Stimulated activated CD4-positive, alpha-beta T cell treated with anti-CD3 and anti-CD28 coated beads, Interleukin-2, amount 100 ng/mL, for 24 hours (primary cell): ENCODE measurements at places on chromosomes 7 and 10.

- DNase-seq: no peak
These were observed 28.7 kb downstream of the ICA1 start for GRCh38 chr7:8232999-8233847.

DNA sequence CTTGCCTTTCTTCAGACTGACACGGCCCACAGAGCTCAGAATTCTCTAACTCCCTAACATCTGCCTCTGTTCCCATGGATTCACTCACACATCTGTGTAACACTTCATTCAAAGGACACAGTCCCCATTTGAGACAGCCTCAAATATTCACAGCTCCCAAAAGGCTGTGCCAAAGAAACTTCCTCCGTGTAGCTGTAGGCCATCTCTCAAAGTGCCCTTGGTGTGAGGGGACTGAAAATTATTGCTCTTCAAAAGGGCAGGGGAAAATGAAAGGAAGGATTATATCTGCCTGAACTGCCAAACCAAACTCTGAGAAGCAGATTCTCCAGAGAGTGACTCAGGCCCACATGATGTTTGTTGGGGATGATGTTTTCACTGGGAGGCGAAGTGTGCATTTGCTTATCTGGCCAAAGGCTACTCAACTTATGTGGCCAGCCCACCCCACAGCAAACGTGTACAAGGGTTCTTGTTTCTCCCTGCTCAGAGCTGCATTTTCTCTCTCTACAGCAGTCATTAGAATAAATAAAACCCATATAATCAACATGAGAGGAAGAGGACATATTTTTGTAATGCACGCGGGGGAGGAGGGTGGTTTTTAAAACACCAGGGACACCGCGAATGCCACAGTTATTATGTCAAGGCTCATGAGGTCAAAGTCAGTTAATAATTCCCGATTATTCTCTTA is 302.4 kb upstream of the NFE2L3 start:
- no peak for DNase-seq

- no peak for DNase-seq
These were observed 48.2 kb downstream of the PLEKHA8 start for GRCh38 chr7:30076411-30076810.

- DNase-seq: no peak
These were observed 29.0 kb upstream of the HSPA12A start for GRCh38 chr10:116771101-116771958.

- DNase-seq: no peak
These were observed 11.1 kb downstream of the HOXA4 start for GRCh38 chr7:27119412-27119911.

DNA sequence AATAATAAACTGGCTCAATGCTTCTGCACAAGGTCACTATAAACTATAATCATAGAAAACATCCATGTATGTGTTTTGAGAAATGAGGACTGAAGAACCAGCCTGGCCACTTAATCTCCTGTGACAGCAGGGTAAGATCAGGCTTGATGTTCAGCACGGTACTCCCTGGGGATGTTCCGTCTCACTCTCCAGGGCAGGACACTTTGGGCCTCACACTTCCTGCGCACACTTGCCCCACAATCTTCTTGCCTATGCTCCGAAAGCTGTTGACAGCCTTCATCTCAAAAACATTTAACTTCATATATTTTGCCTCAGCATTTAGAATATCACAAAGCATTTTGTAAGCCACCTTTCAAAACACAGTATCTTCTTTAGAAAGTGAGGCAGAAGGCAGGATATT is 92.7 kb downstream of the PARD3 start:
- no peak for DNase-seq

DNA sequence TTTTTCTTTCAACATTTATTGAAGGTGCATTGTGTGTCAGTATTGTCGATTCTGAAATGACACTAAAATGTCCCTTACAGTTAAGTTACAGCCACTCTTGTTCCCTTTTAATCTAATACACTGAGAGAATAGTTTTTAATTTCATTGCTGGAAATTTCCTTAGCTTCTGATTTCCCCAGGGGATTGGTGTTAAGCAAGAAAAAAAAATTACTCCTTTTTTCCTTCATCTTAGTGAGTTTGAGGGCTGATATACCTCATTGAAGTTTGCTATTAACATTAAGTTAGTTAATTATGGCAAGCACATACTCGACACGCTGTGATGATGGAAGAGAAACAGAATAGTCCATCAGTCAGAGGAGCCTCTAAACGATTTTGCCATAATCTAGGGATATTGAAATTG is 57.0 kb upstream of the EXOC4 start:
- DNase-seq: no peak

DNA sequence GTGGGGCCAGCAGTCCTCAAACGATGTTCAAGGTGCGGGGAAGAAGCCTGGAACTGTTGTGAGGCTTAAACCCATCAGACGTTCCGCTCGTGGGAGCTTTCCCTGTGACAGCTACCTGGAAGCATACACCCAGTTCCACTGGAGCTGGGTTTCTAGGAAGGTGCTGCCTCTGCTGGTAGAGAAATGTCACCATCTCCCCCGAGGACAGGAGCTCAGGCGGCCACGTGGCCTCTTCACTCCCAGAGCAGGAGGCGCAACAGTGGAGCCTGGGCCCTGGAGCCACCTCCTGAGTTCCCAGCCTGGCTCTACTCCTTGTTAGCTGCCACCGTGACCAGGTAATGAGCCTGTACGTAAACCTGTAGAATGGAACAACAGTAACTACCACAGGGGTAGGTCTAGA is 156.1 kb downstream of the ADARB2 start:
- DNase-seq: no peak

- DNase-seq: no peak
These were observed 51.2 kb upstream of the LBX1 start for GRCh38 chr10:101280511-101280910.
